ENCODE measurements at places on chromosomes 7 and 10. TPM values are rescaled to one million over a fixed set of nuclear protein-coding genes. Genes with fewer than 3 reads are reported as not detected.
A peak's percentile ranks its signal among the peaks of the same experiment; 100 is the strongest.

GRCh38 chr7:90119178-90119971 lies 34.9 kb upstream of the STEAP1 start:
- DNase-seq, result no peak

- DNase-seq, result peak; percentile 49
Measured at GRCh38 chr10:22427890-22428571, 82.7 kb downstream of the SPAG6 start.

GRCh38 chr10:60208676-60209269 lies 180.9 kb downstream of the ANK3 start:
- DNase-seq, result no peak

The DIP2C gene
- 20.4 TPM for total RNA-seq

GRCh38 chr10:18616337-18616736 lies 35.0 kb downstream of the NSUN6 start:
- DNase-seq, result no peak

DNA sequence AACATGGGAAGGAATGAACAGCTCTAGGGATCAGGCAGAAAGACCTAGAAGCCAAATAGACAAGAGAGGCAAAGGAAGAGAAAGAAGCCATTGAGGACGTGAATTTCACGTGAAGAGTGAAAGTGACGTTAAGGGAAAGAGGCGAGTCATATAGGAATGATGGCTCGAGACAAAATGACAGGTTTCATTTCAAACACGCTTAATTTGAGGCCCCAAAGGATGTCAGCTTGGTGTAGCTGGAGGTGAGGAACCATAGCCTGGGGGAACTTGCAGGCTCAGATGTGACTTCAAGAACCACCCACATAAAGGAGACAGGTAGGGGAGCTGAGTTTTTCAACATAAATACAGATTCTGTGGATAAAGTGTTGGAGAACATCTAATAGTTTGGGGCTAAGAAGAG lies 84.3 kb upstream of the ATP6V0A4 start:
- DNase-seq, result no peak

GRCh38 chr10:33109788-33110469 lies 151.9 kb upstream of the ITGB1 start:
- no peak for DNase-seq

DNA sequence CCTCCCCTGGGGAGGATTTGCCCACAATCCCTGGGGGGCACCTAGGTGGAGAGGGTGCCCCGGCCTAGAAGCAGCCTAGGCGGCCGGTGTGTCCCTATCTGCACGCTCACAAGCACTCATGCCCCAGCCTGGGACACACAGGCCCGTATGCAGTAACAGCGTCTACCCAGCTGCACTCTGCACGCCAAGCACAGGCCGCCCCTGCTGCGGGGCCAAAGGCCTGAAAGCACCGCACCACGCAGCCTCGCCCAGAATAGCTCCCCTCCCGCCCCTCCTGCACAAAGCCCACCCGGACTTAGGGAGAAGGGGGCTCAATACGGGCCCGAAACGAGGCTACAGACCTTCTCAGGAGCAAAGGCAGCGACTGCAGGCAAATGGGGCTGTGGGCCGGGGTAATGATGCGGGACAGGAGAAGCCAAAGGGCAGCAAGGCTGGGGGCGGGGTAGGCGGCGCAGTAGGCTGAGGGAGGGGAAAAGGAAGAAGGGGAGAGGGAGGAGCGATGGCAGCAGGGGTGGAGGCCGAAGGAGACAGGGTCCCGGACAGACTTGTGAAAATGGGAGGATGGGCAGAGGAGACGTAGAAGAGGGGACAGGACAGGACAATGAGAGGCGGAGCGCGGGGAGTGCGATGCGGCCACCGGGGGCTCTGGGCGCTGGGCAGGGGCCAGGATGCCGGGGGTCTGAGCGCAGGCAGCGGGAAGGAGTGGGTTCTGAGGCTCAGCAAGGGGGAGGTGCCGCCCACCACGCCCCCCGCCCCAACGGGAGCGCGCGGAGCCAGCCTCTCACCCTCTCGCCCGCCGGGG lies 544 bp downstream of the GPRIN2 start:
- DNase-seq, result no peak

GRCh38 chr10:68959695-68960527 lies 3.9 kb downstream of the DDX21 start:
- no peak for DNase-seq

DNA sequence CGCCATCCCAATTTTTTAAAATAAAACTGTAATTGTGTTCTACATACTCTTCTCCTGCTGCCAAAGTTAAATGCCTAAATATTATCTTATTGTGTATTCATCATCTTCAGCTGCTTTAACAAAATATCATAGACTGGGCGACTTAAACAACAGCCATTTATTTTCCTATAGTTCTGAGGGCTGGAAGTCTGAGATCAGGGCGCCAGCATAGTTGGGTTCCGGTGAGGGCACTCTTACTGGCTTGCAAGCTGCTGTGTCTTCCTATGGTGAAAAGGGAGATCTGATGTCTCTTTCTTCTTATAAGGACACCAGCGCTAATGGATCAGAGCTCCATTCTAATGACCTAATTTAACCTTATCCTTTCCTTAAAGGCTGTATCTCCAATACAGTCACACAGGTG lies 30.4 kb downstream of the CSTF2T start:
- no peak for DNase-seq

The TFPI2 gene
- total RNA-seq, result 33.7 TPM

The LRRD1 gene
- total RNA-seq, result not detected

DNA sequence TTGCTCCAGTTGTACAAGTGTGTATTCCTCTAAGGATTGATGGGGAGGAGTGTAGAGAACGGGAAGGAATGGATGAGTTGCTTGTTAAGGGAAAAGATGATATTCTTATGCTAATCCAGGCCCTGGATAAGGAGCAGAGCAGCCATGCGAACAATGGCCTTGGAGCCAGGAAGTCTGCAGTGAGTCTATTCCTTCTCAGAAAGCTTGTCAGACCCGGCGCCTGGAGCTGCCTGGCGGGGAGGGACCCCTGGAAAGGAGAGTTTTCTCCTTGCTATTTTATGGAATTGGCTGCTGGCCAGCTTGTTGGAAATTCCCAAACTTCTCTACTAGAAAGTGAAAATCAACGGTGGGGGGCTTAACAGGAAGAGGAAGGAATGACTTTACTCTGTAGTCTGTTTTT lies 89.1 kb downstream of the MMRN2 start:
- peak; percentile 21 for DNase-seq

DNA sequence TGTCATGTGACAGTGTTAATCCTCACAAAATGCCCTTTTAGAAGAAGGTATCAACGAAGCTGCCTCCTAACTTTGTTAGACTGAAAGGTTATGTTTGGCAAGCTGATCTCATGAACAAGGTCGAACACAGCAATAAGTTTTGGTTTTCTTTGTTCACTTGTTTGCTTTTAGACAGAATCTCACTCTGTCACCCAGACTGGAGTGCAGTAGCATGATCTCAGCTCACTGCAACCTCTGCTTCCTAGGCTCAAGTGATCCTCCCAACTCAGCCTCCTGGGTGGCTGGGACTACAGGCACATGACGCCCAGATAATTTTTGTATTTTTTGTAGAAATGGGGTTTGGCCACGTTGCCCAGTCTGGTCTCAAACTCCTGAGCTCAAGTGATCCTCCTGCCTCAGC lies 1.1 kb downstream of the STRA8 start:
- DNase-seq, result no peak

The TMEM178B gene
- 5.5 TPM for total RNA-seq

DNA sequence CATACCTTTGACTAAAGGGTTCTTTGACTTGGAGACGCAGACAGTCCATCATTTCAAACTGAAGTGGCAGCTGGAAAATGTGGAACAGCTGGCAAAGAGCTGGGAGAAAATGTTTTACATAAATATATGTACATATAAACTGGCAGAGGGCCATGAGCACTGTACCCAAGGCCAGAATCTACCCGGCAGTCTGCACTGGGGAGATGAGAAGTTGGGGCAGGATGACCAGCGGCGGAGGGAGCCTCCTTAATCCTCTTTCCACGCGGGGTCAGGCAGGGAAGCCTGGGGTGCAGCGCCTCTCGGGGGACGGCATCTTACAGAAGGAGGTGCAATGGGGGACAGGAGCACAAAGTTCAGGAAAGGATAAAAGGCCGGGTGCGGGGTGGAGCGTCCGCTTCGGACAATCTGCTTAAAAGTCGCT lies 1.3 kb downstream of the GLI3 start:
- DNase-seq, result no peak
